Upper lobe of left lung (tissue), 6 donors: ENCODE measurements at places on chromosomes 1 and 21. TPM values are rescaled to one million over a fixed set of nuclear protein-coding genes. Genes with fewer than 3 reads are reported as not detected.

EDN2 gene
- total RNA-seq = not detected

SDC3 gene
- total RNA-seq = 32.2 TPM

RHOU gene
- total RNA-seq = 15.2 TPM

C1orf87 gene
- 5.1 TPM for total RNA-seq

AGO4 gene
- 29.1 TPM for total RNA-seq

LEFTY1 gene
- total RNA-seq = not detected

ZNF695 gene
- total RNA-seq = not detected
